ENCODE measurements at places on chromosomes 6 and 20.
A peak's percentile ranks its signal among the peaks of the same experiment; 100 is the strongest.

GRCh38 chr6:39322306-39322850, at the start of gene KCNK16:
TSS of gene KCNK16 (minus strand) at chr6:39322702. CDS start at chr6:39322540, 162 bp downstream.
- no peak for DNase-seq

- no peak for DNase-seq
Observed at GRCh38 chr6:127748290-127748689, 152.6 kb downstream of the THEMIS start.

GRCh38 chr6:24662236-24662635, 4.5 kb downstream of the TDP2 start:
- no peak for DNase-seq

DNA sequence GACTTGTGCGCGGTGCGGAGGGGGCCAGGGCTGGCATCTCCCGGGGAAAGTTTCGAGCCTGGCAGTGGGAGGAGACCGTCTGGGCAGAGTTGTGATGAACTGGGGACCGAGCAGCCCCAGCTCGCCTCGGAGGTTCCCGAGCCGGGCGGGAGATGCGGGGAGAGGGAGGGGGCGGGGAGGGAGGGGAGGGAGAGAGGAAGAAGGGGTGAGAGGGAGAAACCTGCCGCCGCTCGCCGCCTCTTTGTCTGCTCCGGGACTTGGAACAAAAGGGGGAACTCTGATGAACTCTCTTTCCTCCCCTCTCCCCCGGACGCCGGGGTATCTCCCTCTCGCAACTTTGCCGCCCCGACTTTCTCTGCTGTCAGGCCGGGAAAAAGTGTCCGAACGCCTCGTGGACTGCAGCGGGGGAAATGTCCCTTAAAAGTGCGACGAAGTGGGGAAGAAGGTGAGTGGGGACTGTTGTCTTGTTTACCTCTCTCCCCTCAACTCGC, 72.7 kb downstream of the SOX4 start:
- no peak for DNase-seq

- DNase-seq: no peak
Observed at GRCh38 chr6:1558388-1558787, 51.3 kb upstream of the FOXC1 start.

GRCh38 chr6:148329596-148330381, 12.8 kb upstream of the SASH1 start:
- DNase-seq: no peak

DNA sequence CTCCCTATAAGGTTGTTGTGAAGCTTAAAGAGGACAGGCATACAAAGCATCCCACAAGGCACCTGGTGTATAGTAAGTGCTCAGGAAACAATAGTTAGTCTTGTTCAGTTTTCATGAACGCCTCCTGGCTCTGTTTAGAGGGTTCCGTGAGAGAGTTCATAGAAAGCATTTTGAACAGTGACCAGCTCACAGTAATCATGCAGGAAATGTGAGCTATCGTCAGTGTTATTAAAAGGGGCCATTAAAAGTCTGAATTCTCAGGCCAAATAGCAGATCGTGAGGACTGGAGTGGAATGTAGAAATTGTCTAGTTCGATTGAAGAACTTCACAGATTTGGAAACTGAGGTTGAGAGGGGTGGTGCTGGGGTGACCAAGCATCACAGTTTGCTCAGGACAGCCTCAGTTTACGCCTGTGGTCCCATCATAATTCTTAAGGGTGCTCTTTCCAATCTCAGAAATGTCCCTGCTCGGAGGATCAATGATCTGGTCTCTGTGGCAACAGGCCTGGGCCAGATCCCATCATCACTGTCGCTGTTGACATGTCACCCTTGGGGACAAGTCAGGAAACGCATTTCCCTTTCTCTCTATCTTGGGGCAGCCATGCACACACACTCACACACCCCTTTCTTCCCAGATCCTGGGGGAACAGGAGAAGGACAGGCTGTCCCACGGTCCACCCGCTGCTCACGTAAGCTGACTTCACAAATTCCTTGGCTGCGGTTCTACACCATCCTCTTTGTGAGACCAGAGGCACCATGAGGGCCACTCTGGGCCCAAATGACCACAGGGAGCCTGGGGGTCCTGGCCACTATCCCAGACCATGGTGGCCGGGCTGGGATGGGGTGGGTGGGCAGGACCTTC, 7.2 kb downstream of the TGM2 start:
- DNase-seq: no peak

- DNase-seq: no peak
Observed at GRCh38 chr20:32501709-32502108, 83.4 kb downstream of the NOL4L start.

DNA sequence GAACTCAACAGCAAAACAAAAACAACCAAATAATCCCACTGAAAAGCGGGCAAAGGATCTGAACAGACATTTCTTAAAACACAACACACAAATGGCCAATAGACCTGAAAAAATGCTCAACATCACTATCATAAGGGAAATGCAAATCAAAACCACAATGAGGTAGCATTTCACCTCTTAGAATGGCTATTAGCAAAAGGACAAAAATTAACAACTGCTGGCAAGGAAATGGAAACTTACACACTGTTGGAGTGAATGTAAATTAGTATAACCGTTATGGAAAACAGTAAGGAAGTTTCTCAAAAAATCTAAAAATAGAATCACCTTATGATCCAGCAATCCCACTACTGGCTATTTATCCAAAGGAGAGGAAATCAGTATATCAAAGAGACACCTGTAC, 20.9 kb downstream of the FAM8A1 start:
- DNase-seq: no peak

DNA sequence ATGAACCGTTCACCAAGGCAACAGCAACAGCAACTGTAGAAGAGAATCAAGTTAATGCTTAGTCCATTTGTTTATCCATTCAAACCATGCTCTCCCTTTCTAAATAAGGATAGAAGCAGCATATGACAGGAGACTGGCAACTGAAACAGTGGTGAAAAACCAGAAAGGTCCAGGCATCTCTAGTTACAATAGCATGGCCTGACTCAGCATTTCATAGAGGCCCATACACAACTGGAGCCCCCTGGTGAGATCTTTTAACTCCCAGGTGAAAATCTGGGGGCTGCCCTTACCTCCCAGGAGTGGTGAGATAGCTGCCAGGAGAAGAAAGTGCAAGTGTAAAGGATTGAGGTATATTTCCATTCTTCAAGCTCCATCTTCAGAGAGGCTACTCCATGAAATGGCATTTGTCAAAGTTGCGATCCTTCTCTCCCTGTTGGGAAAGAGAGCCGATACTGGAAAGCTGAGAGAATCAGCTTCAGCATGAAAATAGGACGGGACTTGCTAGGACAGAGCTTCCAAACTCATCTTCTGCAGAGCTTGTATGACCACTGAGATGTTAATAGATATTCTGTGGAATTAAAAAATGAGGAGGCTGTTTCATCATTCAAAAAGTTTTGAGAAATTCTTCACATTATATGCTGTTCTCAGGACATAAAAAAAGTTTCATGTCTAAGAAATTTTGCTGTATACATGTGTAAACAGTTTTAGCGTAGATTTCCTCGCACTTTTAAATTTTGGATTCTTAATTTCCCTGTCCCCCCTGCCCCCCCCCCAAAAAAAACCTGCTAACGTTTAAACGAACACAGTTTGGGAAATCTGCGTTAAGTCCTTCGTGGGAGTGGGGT, 10.9 kb upstream of the SLC2A12 start:
- peak; percentile 46 for DNase-seq

DNA sequence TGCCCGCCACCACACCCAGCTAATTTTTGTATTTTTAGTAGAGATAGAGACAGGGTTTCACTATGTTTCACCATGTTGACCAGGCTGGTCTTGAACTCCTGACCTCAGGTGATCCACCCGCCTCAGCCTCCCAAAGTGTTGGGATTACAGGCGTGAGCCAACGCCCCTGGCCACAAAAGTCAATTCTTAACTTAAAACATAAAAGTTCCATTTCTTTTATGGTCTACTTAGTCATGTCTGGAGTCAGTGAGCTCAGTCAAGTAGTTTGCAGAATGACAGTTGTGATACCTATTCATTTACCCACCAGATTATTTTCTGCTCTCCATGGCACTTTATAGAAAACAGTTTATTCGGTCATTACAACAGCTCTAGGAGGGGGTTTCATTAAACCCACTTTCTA, 103.1 kb upstream of the ESR1 start:
- DNase-seq: no peak

DNA sequence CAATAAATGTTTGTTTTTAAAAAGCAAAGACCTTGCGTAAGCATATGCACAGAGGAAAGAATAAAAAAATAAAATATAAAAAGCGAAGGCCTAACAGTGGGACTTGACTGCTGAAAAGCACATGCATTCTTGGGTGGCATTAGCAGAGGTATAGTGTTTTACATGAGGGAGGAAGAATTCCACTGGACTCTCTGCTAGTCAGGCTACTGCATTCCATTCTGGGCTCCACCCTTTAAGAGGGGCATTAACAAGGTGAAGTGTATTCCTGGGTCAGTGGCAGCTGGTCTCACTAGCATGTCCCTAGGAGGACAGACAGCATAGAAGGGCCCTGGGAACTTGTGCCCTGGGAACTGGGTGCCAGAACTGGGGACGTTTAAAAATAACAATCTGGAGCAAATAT, 134.1 kb downstream of the SOBP start:
- DNase-seq: no peak
